ENCODE measurements at places on chromosomes 16 and 17. TPM values are rescaled to one million over a fixed set of nuclear protein-coding genes. Genes with fewer than 3 reads are reported as not detected.

GRCh38 chr17:38890410-38890746, 20.5 kb downstream of the LASP1 start:
- no peak for DNase-seq

DNA sequence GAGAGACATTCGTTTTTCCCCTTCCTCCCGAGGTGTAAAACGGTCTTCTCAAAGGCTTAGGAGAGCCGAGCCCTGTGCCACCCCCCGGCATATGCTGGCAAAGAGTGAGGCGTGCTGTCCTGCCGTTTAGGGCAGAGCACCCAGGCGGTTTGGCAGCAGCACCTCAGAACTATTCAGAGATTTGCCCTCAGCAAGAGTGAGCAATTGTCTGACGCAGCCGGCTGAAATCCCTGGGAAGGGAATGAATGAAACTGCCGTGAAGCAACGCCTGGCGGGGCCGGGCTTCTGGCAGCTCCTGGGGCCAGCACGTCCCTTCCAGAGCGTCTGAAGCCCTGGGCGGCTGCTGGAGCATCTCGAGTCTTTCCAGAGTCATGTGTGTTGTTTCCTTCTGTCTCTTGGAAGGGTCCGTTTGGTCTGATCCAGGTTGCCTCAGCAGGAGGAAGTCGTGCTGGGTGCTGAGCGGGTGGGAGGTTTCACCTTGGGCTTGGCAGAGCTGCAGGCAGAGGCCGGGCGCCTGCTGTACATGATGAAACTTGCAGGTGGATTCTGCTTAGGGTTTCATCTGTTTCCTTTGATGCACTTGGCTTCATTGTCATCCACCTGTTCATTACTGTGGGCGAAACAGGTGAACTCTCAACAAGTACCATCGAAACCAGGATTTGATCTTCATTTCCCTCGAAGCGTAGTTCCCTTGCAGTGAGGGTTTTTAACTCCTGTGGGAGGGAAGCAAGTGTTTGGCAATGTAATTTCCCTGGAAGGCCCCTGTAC, 35.4 kb downstream of the TBCD start:
- no peak for DNase-seq

GRCh38 chr17:41367426-41368075, 2.1 kb downstream of the KRT33B start:
- DNase-seq: no peak

- no peak for DNase-seq
These were observed 254.8 kb downstream of the FOXL1 start for GRCh38 chr16:86833136-86833535.

The CCDC78 gene
- total RNA-seq: 9.1 TPM

GRCh38 chr16:64736857-64737256, 385.0 kb downstream of the CDH11 start:
- no peak for DNase-seq

All from activated T-cell treated with anti-CD3 and anti-CD28 coated beads, Interleukin-2, amount 50 U/mL, for 4 hours (primary cell).